ENCODE measurements at places on chromosomes 4 and X.

DNA sequence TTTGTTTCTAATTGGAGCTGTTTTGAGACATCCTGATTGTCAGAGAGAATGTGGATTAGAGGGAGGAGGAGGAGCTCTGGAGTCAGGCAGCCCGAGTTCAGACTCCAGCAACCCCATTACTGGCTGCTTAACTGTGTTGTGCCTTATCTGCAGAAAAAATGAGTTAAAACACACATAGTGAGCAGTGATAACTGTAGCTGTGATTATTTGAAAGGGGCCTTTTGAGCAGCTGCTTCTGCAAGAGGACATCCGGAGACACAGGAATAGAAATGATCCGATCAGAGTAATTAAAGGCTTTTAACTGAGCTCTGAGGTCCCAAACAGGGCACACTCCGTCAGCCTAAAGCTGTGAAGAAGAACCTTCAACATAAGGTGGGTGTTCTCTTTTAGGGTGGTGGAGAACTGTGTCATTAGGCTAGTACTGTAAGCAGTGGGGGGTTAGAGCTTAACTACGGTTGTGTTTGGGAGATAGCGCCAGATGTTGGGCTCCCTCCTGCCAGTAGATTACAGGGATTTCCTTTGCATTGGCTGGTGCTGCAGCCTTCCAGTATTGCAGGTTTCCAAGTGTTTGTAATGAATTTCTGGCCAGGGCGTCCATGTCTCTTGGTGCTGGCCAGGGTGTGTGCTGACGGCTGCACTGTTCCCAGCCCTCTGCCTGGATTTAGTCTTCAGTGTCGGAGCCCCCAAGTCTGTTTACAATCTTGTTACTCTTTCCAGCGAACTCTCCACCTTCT is 24.3 kb downstream of the ADD1 start:
- no peak for DNase-seq

GRCh38 chrX:47651043-47651905 is 911 bp upstream of the ELK1 start:
- DNase-seq, result no peak

DNA sequence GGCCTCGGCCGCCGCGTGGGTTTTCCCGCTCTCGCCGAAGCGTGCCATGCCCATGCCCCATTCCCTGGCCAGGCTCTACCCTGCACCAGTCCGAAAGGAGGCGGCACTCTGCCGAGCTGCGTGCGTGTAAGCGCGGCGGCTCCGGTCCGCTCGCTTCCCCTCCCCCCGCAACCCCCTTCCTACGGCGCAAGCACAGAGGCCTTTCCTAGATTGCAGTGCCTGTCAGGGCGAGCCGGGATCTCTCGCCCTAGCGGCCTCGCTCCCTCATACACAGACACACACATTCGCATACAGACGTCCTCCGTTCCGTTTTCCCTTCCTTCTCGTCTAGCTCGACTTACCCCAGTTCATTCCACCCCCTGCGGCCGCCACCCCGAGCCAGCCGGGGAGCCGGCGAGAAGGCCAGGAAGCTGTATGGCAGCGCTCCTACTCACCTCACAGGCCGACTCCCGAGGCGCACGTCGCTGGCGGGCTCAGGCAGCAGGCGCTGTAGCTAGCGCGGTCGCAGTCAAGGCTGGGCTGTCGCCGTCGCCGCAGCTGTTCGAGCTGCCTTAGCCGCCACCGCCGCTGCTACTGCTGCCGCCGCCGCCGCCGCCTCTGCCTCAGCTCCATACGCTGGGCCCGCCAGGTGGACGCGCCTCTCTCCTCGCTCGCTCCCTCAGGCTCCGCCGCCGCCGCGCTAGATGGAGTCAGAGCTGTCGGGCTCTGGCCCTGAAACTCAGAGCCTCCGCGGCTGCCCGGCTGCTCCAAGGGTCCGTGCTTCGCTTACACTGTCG is 615 bp downstream of the NEXMIF start:
- DNase-seq, result peak; percentile 21

GRCh38 chr4:47668810-47669408 is 169.0 kb downstream of the CORIN start:
- no peak for DNase-seq

DNA sequence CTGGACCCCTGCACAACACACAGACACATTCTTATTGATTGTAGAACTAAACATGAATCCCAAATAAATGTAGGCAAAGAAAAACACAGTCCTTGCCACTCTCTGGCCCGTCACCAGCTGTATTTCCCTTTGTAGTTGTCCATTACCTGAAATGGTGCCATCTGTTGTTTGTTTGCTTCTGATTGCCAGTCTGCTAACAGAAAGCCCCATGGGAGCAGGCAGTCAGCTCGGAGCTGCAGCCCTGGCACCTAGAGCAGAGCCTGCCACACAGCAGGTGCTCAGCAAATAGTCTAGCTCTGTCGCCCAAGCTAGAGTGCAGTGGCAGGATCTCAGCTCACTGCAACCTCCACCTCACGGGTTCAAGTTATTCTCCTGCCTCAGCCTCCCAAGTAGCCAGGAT is 28.9 kb downstream of the CPLX1 start:
- DNase-seq, result no peak
